Upper lobe of left lung (tissue), 6 donors: ENCODE measurements at places on chromosomes 1 and 21. TPM values are rescaled to one million over a fixed set of nuclear protein-coding genes. Genes with fewer than 3 reads are reported as not detected.

GRCh38 chr1:25727635-25728286, 72.2 kb upstream of the SELENON start:
- no peaks in the 10 kb centered on the region for H3K36me3 ChIP-seq
- peak; percentile 41 for DNase-seq
- peak overlapping the region; percentile 9 for H3K27ac ChIP-seq
- H3K4me3 ChIP-seq: no peak overlapping the region
- H3K27me3 ChIP-seq: no peaks in the 10 kb centered on the region

GRCh38 chr1:27517907-27518718, 28.1 kb upstream of the WASF2 start:
- no peak for DNase-seq
- peak overlapping the region; percentile 46 for H3K27ac ChIP-seq
- peaks cover 48% of the 10 kb centered on the region for H3K4me1 ChIP-seq
- H3K27me3 ChIP-seq: no peaks in the 10 kb centered on the region
- no peak overlapping the region for H3K4me3 ChIP-seq
- H3K36me3 ChIP-seq: no peaks in the 10 kb centered on the region

- H3K36me3 ChIP-seq: no peaks in the 10 kb centered on the region
- H3K4me3 ChIP-seq: no peak overlapping the region
- no peak for DNase-seq
- H3K27ac ChIP-seq: peak overlapping the region; percentile 81
- H3K4me1 ChIP-seq: peaks cover 22% of the 10 kb centered on the region
Observed at GRCh38 chr1:61183471-61184039, 101.2 kb downstream of the NFIA start.

- no peaks in the 10 kb centered on the region for H3K27me3 ChIP-seq
- no peaks in the 10 kb centered on the region for H3K4me1 ChIP-seq
- H3K4me3 ChIP-seq: no peak overlapping the region
- no peaks in the 10 kb centered on the region for H3K36me3 ChIP-seq
- DNase-seq: no peak
Observed at GRCh38 chr1:181397845-181398244, 85.5 kb upstream of the CACNA1E start.

DNA sequence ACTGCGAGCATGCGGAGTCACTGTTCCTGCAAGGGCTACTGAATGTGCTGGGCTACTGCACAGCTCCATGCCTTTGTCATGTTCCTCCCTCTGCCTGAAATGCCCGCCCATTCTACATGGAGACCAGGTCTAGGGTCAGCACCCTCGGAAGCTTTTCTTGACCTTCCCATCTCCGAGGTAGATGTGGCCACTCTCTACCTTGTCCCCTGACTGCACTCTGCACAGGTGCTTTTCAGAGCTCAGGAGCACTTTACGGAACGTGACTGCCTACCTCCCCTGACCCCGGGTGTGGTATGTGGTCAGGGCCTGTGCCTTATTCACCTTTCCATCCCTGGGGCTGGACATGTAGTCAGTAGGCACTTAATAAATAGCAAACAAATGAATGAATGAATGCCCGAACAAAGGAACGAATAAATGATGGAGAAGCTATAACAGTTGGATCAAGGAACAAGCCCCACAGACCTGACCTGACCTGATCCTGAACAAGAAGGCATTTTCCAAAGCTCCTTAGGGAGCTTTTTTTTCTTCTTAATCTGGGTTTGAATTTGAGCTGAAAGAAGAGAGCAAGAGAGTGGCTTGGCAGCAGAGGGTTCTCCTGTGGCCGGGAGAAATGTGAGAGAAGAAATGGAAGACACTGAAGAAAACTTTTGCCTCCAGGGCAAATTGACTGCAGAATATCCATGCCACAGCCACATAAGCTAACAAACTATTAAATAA, 7.9 kb downstream of the RD3 start:
- no peaks in the 10 kb centered on the region for H3K4me1 ChIP-seq
- peak; percentile 14 for DNase-seq
- no peak overlapping the region for H3K27ac ChIP-seq
- no peaks in the 10 kb centered on the region for H3K36me3 ChIP-seq

GRCh38 chr1:55286856-55287602, 71.9 kb upstream of the USP24 start:
- H3K27me3 ChIP-seq: no peaks in the 10 kb centered on the region
- no peaks in the 10 kb centered on the region for H3K36me3 ChIP-seq
- no peak for DNase-seq
- H3K27ac ChIP-seq: no peak overlapping the region
- H3K4me3 ChIP-seq: no peak overlapping the region

DNA sequence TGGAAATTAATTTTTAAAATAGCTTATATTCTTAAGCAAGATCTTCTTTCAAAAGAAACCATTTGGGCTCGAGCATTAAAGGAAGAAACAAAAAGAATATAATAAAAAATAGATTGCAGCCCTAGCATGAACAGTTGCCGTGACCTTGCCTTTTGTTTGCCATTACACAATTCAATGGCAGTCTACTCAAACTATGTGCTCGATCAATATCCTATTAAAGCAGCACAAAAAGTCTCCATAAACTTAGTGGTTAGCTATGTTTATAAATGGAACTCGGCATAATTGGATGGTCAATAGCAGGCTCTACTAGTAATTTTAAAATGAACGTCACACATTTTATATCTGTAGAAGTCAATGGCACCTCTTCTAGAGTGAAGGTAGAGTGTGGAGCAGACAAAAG, 256.5 kb downstream of the NFIA start:
- peaks cover 20% of the 10 kb centered on the region for H3K4me1 ChIP-seq
- H3K27me3 ChIP-seq: no peaks in the 10 kb centered on the region
- no peak for DNase-seq
- H3K36me3 ChIP-seq: no peaks in the 10 kb centered on the region
- H3K27ac ChIP-seq: peak overlapping the region; percentile 78

DNA sequence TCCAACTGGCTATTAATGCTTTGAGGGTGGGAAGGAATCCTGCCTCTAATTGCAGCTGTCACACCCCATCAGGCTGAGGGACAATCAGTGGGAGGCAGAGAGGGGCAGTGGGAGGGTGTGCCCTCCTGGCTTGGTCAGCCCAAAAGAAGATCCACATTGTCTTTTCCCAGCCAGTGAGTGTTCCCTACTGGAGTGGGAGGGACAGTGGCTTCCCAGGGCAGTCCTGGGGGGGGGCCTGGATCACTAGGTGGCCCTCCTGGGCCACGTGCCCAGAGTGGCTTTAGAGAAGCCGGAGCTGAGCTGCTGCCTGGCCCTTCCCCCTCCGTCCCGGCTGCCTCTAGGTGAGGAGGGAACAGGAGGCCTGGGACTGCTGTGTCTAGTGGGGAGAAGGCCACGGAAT, 14.0 kb downstream of the INKA2 start:
- no peaks in the 10 kb centered on the region for H3K27me3 ChIP-seq
- no peaks in the 10 kb centered on the region for H3K36me3 ChIP-seq
- H3K4me1 ChIP-seq: peaks cover 29% of the 10 kb centered on the region
- peak; percentile 55 for DNase-seq
- no peak overlapping the region for H3K4me3 ChIP-seq
- H3K27ac ChIP-seq: no peak overlapping the region

DNA sequence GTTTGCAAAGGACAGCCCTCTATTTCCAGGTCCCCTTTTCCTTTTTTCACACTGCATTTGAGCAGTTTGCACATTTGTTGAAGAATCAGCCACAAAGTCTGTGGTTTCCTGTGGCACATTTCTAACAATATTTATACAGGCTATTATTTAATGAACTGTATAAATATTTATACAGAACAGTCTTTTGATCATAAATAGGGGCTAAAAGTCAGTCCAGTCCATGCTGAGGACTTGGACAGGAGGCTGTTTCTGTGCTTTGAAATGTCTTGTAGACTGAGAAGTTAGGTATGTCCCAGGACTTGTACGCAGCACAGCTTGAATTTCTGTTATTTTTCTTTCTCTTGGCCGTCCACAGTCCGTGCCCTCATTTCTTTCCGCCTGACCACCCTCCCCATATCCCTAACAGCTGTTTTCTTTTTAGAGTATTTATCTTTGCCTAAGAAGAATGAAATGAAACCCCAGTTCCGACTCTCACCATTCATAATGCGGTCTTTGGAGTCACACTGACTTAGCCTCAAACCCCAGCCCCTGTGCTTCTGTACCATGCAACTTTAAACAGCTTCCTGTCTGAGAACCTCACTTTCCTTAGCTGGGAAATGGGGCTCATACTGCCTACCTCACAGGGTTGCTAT, 19.7 kb downstream of the FGGY start:
- no peak for DNase-seq
- no peaks in the 10 kb centered on the region for H3K27me3 ChIP-seq
- peak overlapping the region; percentile 39 for H3K27ac ChIP-seq
- H3K36me3 ChIP-seq: no peaks in the 10 kb centered on the region
- H3K4me1 ChIP-seq: peaks cover 21% of the 10 kb centered on the region

- no peaks in the 10 kb centered on the region for H3K36me3 ChIP-seq
- no peak for DNase-seq
- H3K27me3 ChIP-seq: no peaks in the 10 kb centered on the region
- no peak overlapping the region for H3K27ac ChIP-seq
- peaks cover 4% of the 10 kb centered on the region for H3K4me1 ChIP-seq
Observed at GRCh38 chr1:228860911-228861831, 125.9 kb downstream of the RHOU start.

GRCh38 chr1:200128944-200129879, 101.7 kb downstream of the NR5A2 start:
- no peaks in the 10 kb centered on the region for H3K36me3 ChIP-seq
- DNase-seq: no peak
- peaks cover 23% of the 10 kb centered on the region for H3K4me1 ChIP-seq
- H3K27me3 ChIP-seq: no peaks in the 10 kb centered on the region
- H3K27ac ChIP-seq: no peak overlapping the region
- H3K4me3 ChIP-seq: no peak overlapping the region

GRCh38 chr1:74811436-74812179, 78.7 kb downstream of the TYW3 start:
- H3K27ac ChIP-seq: no peak overlapping the region
- H3K4me1 ChIP-seq: no peaks in the 10 kb centered on the region
- no peak overlapping the region for H3K4me3 ChIP-seq
- no peak for DNase-seq
- no peaks in the 10 kb centered on the region for H3K27me3 ChIP-seq
- H3K36me3 ChIP-seq: no peaks in the 10 kb centered on the region

GRCh38 chr1:234823191-234824176, 213.5 kb upstream of the IRF2BP2 start:
- no peaks in the 10 kb centered on the region for H3K36me3 ChIP-seq
- DNase-seq: no peak
- H3K4me1 ChIP-seq: no peaks in the 10 kb centered on the region
- H3K27me3 ChIP-seq: no peaks in the 10 kb centered on the region

The HSPB7 gene
- total RNA-seq: 3.6 TPM

The DCST1 gene
- not detected for total RNA-seq

The ALPL gene
- 72.3 TPM for total RNA-seq

The TAF13 gene
- 28.7 TPM for total RNA-seq

The ERICH3 gene
- 13.6 TPM for total RNA-seq
